Right renal pelvis (tissue), 4 donors: ENCODE measurements at places on chromosomes 12 and 14.

DNA sequence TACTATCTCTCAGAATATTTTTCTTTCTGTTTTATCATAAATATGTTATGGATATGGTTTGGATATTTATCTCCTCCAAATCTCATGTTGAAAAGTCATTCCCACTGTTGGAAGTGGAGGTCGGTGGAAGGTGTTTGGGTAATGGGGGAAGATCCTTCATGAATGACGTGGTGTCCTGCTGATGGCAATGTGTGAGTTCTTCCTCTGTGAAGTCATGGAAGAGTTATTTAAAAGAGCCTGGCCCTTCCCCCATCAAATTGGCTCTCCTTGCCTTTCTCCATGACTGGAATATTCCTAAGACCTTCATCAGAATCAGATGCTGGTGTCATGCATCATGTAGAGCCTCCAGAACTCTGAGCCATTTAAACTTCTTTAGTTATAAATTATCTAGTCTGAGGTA lies 1291.6 kb downstream of the FSCB start:
- DNase-seq = no peak

GRCh38 chr12:116265351-116266147 lies 11.9 kb downstream of the MED13L start:
- no peak for DNase-seq

DNA sequence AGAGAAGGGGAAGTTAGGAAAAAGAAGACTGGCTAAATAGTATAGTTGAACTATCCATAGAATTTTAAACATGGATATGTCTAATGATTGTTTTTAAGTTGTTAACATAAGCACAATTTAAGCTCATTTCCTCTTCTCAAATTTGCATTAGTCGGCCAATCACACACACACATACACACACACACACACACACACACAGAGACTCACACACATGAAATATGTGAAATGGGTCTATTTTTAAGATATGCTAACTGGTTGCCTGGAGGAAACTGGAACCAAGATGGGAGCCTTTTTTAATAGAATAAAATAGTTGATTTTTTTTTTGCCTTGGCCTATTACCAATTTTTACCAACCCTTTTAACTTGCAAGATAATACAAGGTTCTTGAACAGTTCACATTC lies 24.0 kb upstream of the STYK1 start:
- DNase-seq = no peak

DNA sequence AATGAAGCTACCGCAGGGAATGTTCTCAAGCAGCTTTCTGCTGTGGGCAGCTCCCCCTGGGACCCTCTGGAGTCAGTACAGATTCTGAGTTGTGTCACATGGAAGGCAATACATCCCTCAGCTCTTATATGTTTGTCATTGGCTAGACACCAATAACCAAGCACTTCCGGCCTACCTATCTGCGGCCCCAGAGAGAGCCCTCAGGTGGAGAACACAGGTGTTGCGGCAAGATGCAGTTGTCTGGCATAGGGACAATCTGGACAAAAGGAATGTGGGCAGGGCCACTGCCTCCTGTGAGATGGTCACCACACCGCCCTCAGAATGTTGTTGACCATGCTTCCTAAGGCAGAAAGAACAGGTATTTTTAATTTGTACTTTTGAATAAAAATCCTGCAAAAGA lies 118.7 kb downstream of the BRMS1L start:
- no peak for DNase-seq

- no peak for DNase-seq
Observed at GRCh38 chr12:121581686-121582429, 1.0 kb upstream of the KDM2B start.

GRCh38 chr12:31230004-31230403 lies 95.9 kb downstream of the SINHCAF start:
- no peak for DNase-seq

DNA sequence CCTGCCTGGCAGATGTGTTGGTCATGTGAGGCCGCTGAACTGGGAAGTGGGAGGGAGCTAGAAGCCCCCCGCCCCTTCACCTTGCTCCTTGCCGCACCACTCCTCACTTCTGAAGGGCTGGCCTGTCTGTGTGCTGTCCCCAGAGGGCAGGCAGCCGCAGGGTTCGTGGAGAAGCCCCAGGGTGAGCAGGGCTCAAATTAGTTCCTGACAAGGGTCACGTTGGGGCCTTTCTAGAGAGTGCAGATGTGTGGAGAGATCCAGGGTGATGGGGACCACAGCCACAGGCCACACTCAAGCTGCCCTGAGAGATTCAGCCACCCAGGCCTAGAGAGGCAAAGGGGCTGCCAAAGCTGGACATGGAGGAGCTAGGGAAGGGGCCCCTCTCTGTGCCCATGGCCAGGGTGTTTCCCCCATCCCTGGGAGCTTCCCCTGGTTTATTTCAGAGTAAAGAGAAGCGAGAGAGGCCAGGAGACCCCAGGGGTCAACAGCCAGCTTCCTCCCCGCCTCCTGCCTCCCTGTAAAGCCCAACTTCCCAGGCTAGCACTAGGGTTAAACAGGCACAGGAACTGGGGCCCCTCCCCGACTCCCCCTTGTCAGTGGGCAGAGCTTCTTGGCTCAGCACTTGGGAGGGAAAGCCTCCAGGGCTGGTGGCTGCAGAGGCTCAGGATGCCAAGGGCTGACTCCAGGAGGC lies 16.2 kb downstream of the SLC25A29 start:
- no peak for DNase-seq

DNA sequence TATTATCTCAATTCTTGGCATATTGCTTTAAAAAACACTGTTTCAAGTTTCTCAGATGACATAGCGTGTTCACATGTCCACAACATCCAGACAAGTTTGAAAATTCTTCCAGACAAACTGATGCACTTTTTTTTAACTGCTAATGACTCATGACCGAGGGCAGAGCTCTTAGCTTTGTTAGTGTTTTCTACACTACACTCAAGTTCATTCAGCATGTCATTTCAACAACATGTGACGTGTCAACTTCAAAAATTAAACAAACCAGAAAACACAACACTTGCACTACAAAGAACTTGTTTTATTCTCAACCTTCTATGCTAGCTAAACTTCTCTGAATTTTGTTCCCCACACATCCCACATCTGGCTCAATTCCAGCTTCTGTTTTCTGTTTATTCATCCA lies 1186.3 kb upstream of the FLRT2 start:
- no peak for DNase-seq

DNA sequence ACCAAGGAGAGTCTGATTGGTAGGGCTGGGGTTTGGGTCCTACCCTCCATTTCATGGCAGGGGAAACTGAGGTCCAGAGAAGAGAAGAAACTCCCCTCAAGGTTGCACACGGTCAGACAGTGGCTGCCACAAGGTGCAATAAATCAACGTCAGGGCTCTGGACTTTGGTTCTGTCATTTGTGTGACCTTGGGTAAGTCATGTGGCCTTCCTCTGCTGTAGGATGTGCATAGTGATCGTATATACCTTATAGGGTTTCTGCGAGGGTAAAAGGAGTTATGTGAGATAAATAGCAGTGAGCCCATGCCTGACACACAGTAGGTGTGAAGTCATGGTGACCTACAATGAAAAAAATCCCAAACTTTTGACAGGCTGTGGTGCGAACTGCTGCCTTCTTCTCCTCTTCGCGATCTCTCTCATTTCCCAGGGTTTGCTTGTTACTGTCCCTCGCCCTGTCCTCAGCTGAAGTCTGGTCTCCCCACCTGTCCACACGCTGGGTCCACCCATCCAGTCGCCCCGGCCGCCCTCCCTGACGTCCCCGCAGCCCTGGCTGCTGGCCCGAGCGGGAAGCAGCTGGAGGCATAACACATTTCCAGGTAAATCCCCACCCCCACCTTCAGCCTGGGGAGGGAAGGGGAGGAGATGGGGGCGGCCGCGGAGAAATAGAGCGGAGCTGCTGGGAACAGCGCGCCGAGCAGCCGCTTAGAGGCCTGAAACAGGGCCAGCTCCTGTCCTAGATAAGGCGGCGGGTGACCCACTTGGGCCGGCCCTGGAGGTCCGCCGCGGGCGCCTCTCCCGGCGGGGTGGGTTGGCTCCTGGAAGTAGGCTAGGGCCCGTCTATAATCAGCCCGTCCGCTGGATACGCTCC lies 1.8 kb upstream of the FAM222A start:
- no peak for DNase-seq

DNA sequence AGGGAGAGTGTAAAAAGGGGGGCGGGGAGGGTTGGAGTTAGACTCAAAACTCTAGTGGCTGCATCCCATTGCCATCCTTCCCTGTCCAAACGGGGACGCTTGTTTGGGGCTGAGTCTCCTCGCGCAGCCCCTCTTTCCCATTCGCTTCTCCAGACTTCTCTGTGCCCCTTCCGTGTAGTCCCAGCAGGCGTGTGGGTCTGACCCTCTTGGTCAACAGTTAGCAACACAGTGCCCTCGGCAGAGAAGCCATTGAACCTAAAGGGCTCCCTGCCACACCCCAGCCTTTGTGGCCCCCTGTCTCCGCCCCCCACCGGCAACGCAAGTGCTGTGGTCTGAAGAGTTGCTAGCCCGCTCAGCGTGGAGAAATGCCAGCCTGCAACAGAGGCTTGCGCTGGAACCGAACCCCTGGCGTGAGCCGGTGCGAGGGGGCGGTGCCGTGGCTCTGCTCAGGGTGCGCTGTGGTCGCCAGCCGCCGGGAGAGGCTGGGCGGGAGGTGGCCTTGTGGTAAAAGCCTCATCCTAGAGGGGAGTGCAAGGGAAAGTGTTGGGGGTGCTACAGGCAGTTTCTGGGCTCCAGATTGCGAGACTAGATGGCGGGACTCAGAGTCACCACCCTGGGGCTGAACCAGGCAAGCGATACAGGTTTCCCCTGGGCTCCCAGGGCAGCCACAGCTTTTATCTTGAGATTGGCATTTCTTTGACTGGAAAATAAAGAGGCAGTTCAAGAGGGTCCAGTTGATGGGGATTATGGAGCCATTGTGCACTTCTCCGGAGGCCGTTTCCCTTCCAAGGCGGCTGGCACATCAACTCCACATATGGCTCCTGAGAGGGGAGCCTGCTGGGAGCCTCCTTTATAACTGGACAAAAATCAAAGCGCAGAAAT lies 2.1 kb downstream of the PLXNC1 start:
- no peak for DNase-seq

- no peak for DNase-seq
Observed at GRCh38 chr14:77026930-77027537, 1.5 kb downstream of the IRF2BPL start.

- DNase-seq = no peak
Observed at GRCh38 chr12:92055877-92056276, 89.8 kb downstream of the BTG1 start.

DNA sequence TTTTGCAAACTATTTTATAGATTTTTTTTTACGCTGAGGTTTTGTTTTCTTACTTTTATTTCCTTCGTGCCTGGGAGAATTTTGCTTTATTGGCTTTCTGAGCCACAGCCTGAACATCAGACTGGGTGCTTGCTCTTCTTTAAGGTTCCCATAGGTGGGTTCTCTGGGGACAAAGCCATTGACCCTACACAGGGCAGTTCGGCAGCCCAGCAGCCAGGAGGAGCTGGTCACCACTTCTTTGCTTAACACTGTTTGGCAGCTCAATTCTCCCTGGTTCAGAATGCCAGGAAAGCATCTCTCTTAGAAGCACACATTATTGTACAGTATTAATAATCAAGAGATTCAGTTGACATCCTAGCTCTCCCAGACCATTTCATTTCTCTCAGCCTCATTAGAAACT lies 140.8 kb upstream of the NEDD1 start:
- no peak for DNase-seq

DNA sequence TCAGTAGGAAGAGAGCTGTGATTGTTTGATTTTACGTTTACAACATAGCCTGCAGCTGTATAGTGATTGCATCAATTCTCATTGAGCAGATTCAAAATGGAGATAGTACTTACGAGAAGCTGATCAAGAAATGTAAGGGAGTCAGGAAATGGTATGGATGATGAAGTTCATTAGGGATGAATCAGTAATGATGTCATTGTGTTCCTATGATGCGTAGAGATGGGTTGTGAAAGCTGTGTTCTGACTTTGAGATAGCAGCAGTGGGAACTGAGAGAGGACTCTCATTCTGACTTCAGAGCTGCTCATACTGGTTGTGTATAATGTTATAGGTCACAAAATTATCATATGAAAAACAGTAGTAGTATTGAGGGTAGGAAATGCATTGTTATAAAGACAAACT lies 44.0 kb downstream of the TTLL5 start:
- DNase-seq = no peak

GRCh38 chr14:100317389-100317788 lies 5.8 kb upstream of the SLC25A47 start:
- DNase-seq = no peak

DNA sequence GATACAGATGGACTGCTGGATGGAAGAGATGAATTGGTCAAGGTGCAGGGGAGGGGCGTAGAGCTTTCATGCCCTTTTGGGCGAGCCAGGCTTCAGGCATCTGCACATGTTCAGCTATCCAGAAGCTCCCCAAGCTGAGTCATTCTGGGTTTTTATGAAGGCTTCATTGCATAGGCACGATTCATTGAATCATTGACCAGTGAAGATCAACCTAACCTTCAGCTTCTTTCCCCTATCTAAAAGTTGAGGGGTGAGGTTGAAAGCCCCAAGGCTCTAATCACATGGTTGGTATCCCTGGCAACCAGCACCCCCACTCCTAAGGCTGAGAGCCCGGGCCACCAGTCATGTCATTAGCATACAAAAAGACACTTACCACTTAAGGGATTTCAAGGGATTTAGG lies 36.3 kb downstream of the RPS29 start:
- DNase-seq = no peak

DNA sequence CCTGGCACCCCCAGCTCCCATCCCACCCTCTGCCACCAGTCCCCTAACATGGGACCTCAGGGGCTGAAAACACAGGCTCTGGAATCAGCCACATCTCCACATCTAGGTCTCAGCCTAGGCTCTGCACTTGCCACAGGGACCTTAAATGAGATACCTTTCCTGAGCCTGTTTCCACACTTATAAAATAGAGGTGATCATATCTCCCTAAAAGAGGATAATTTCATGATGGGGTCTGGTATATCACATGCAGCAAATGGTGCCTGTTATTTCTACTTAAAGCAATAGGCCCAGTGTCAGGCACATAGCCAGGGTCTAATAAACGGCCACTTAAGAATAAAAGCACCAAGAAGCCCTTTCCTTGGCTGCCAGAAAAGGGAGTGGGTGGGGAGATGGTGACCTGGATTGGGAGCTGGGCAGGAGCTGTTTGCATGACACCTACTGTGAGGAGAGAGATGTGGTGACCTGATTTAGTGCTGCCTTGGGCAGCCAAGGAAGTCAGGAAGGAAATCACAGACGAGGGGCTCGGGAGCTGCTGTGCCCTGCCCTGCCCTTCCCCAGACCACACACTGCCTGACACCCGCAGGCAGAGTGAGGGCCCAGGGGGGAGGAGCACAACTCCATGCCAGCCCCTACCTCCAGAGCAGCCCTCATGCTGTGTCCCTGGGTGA lies 71.2 kb downstream of the IRF2BPL start:
- DNase-seq = no peak
